ENCODE measurements at places on chromosomes 7 and 10.

DNA sequence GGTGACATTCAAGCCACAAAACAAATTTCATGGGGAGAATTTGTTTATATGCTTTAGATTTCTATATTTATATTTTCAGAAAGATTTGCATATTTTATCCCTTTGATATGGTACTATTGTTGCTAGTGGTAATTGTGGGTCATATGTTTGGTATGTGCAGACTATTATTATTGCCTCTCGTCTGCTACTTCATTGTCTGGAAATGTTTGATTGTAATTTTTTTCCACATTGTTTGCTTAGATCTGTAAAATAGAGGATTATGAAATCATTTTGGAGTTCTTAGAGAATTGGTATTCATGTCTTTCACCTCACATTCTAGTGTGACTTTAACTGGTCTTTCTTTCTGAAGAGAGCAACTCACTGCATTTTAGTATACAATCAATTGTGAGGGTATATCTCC, 44.7 kb downstream of the MYO3A start:
- DNase-seq = no peak

DNA sequence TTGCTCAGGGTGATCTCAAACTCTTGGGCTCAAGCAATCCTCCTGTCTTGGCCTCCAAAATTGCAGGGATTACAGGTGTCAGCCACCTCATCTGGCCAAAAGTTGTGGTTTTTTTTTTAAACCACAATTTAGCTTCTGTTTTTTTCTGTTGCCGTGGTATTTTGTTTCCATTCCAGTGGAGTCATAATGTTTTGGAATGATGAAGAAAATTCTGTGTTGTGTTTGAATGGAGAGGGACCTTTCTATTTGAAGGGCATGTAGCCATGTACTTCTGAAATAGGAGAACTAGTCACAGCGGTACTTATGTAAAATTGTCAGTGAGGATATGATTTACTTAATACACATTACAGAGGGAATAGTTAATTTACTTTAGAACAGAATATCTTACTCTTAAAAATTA, 201.3 kb downstream of the ARL4A start:
- DNase-seq = no peak

- no peak for DNase-seq
These were observed 320.6 kb downstream of the GATA3 start for GRCh38 chr10:8375137-8375536.

GRCh38 chr10:61950449-61951143, 49.1 kb downstream of the ARID5B start:
- no peak for DNase-seq

DNA sequence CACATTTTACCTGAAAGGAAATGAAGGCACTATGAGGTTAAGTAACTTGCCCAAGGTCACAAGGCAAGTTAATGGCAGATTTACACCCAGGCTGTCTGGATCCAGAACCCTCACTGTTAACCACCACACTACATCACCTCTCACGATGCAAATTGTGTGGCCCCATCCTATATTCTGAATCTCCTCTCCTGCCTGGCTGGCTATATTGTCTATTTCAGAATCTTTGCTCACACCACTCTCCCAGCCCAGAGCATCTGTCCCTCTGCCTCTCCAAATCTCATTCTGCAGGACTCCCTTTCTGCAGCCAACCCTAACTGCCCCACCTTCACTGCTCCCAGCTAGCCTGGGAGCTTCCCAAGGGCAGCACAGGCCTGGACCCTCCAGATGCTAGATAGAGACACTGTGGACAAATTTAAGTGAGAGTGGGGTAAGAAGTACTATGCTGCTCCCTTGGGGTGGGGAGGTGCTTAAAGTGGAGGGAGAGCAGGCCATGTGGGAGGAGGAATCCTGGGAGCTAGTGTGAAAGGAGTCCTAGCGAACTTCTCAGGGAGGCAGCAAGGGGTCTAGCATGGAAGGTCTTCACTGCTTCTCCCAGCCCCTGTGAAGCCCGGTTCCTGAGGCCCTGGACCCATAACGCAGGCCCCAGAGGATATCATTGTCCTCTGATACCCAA, 786 bp downstream of the CUEDC2 start:
- DNase-seq = no peak

- DNase-seq = no peak
These were observed 3.1 kb downstream of the FLNC start for GRCh38 chr7:128833148-128833945.

GRCh38 chr7:4849390-4849789, 12.4 kb downstream of the PAPOLB start:
- no peak for DNase-seq

DNA sequence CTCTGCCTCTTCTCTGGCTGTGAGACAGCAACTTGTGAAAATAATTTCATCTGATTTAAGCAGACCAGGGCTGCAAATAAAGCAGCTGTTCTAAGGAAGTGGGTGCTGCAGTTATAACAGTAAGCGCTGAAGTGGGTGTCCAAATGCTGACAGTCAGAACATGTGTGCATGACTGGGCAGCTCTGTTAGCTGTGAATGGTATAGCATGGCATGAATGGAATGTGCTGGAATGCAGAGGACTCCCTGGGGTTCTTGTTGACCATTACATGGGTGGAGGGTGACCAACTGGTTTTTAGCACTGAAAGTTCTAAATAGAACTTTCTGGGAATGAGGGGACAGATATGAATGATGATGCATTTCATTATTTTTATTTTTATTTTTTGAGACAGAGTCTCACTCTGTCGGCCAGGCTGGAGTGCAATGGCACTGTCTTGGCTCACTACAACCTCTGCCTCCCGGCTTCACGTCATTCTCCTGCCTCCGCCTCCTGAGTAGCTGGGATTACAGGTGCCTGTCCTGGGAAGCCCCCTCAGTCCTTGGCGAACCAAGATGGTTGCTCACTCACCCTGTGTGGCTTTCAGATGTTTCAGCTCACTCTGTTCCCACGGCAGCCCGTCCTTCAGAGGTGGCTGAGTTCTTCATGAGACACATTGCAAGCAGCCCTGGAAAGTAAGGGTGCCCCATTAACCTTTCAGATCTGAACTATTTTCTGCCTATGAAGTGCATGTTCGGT, 319.8 kb upstream of the PHYHIPL start:
- no peak for DNase-seq

GRCh38 chr10:107496594-107496993, 332.1 kb upstream of the SORCS1 start:
- DNase-seq = no peak

GRCh38 chr10:82742478-82742877, 867.5 kb downstream of the NRG3 start:
- DNase-seq = no peak

GRCh38 chr7:29866490-29866930, 60.2 kb downstream of the WIPF3 start:
- DNase-seq = no peak

GRCh38 chr7:10934292-10934691, 39.4 kb upstream of the PHF14 start:
- DNase-seq = no peak

- no peak for DNase-seq
These were observed 5.5 kb upstream of the FIGNL1 start for GRCh38 chr7:50455658-50456057.

DNA sequence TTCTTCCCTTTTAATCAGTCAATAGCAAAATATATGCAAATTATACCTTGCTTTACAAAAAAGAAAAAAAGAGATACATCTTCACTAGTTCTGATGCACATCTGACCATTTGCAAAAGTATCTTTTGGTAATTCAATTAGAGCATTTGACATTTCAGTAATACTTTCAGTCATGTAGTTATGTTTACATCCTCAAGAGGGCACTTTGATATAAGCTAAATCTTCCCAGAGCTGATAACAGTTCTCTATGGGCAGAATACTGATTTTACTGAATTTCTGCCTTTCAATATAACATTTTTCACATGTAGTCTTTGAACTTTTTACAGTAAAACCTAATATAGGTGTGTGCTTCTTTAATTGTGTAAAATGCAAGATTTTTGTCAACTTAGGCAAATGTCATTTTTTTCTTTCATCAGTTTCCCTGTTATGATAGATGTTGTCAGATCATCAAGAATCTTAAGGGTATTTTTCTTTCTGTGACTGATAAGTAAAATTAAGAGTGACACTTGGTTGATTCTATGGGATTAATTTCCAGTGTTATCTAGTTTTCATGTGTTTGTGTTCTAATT, 703.5 kb upstream of the SEMA3D start:
- no peak for DNase-seq

Measured in activated CD4-positive, CD25-positive, alpha-beta regulatory T cell treated with anti-CD3 and anti-CD28 coated beads, Interleukin-2, amount 50 U/mL, for 16 hours (primary cell).